Upper lobe of left lung (tissue), 6 donors: ENCODE measurements at places on chromosomes 5 and 9. TPM values are rescaled to one million over a fixed set of nuclear protein-coding genes. Genes with fewer than 3 reads are reported as not detected.

AJM1 gene
- total RNA-seq, result 2.1 TPM

S1PR3 gene
- total RNA-seq, result 13.6 TPM

BAAT gene
- total RNA-seq, result not detected

EGFLAM gene
- 2.2 TPM for total RNA-seq

NRG2 gene
- total RNA-seq, result 2.3 TPM

OMD gene
- total RNA-seq, result 4.6 TPM

IL9 gene
- total RNA-seq, result not detected

LRRC19 gene
- total RNA-seq, result 0.37 TPM

PCDHA4 gene
- total RNA-seq, result 2.3 TPM

IL7R gene
- total RNA-seq, result 139 TPM

NEUROG1 gene
- not detected for total RNA-seq

ANKRD31 gene
- total RNA-seq, result not detected

CDKN2B-AS1 gene
- 1.5 TPM for total RNA-seq

NAIP gene
- total RNA-seq, result 46.1 TPM

NMRK1 gene
- 29.7 TPM for total RNA-seq

CAVIN4 gene
- 2.1 TPM for total RNA-seq

ORM1 gene
- 10.6 TPM for total RNA-seq

WDR38 gene
- total RNA-seq, result 24.1 TPM

LHFPL2 gene
- 45.9 TPM for total RNA-seq

ASPN gene
- total RNA-seq, result not detected

CD72 gene
- total RNA-seq, result 8.8 TPM

CTNND2 gene
- 1.1 TPM for total RNA-seq

MAP1B gene
- total RNA-seq, result 21.6 TPM

TMC1 gene
- not detected for total RNA-seq

PCDHGB4 gene
- total RNA-seq, result 6.5 TPM

NDUFS6 gene
- total RNA-seq, result 48.3 TPM

FUBP3 gene
- total RNA-seq, result 28.7 TPM

SPAG8 gene
- 43.0 TPM for total RNA-seq

CORO2A gene
- 19.3 TPM for total RNA-seq

PAEP gene
- not detected for total RNA-seq

EPB41L4B gene
- 8.4 TPM for total RNA-seq

BASP1 gene
- 19.8 TPM for total RNA-seq

PCDHGA11 gene
- total RNA-seq, result 2.3 TPM

NME5 gene
- not detected for total RNA-seq

RASGRF2 gene
- total RNA-seq, result 3.9 TPM

UQCRQ gene
- total RNA-seq, result 52.4 TPM

ENTPD8 gene
- 0.15 TPM for total RNA-seq

ZMAT2 gene
- 37.6 TPM for total RNA-seq

ARSI gene
- 2.7 TPM for total RNA-seq

PCDHGA12 gene
- 8.3 TPM for total RNA-seq

SNX18 gene
- total RNA-seq, result 47.7 TPM
